SHP77 (cell line): ENCODE measurements at places on chromosomes 2 and 18.
A peak's percentile ranks its signal among the peaks of the same experiment; 100 is the strongest.

GRCh38 chr2:234951664-234952269, at the start of gene SH3BP4:
Gene SH3BP4 (plus strand): TSS chr2:234952017. CDS start chr2:235035003, 82,986 bp downstream.
- DNase-seq, result peak; percentile 59

GRCh38 chr18:57738078-57738477, 65.0 kb downstream of the ATP8B1 start:
- no peak for DNase-seq

DNA sequence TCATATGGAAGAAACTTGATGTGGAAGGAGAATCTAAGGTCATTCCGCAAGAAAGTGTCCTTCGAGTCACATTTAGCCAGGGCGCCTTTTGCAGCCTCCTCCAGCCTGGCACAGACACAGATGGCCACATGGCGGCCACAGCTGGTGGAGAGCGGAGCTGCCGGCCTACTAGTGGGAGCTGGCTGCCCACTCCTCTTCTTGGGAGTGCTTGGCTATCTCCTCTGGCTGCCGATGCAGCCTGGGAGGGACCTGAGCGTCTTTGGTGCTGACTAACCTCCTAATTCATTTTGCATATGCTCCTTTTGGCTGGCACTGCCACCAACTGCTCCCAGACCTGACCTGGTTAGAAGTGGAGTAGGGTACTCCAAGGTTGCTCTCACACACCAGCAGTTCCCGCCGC, 199.3 kb upstream of the MYT1L start:
- peak; percentile 60 for DNase-seq

- no peak for DNase-seq
These were observed 268.8 kb downstream of the ARHGAP15 start for GRCh38 chr2:143397884-143398614.

DNA sequence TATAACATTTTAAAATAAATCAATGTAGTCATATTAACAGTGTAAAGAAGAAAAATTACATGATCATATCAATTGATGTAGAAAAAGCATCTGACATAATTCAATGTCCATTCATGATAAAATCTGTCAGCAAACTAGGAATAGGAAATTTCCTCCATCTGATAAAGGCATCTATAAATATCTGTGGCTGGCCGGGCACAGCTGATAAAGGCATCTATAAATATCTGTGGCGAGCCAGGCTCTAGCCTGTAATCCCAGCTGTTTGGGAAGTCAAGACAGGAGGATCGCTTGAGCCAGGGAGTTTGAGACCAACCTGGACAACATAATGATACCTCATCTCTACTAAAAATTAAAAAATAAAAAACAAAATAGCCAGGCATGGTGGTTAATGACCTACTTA, 18.1 kb upstream of the RANBP2 start:
- DNase-seq, result no peak

GRCh38 chr2:37637190-37637860, 34.1 kb downstream of the CDC42EP3 start:
- no peak for DNase-seq

GRCh38 chr18:75161256-75162028, 47.5 kb downstream of the PTGR3 start:
- peak; percentile 79 for DNase-seq

- no peak for DNase-seq
These were observed 35.8 kb downstream of the MTCL1 start for GRCh38 chr18:8741117-8741516.

DNA sequence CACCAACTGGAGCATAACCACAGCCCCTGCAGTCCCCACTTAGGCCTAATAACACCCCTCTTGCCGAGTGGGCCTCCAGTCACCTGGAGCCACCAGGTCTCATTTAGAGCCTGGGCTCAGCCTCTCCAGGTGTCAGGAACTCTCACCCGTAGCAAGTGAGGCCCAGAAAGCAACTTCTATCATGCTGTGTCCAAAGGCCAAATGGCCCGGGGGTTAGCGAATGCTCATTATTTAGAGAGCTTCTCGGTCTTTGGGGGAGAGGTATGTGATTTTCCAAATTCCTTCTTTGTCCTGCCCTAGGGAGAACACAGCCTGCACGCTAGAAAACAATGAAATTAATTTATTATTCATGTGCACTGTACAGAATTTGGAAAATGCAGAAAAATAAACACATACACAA, 109.9 kb upstream of the PTPRM start:
- DNase-seq, result no peak

GRCh38 chr2:85797921-85798320, 44.1 kb downstream of the ATOH8 start:
- DNase-seq, result peak; percentile 41

DNA sequence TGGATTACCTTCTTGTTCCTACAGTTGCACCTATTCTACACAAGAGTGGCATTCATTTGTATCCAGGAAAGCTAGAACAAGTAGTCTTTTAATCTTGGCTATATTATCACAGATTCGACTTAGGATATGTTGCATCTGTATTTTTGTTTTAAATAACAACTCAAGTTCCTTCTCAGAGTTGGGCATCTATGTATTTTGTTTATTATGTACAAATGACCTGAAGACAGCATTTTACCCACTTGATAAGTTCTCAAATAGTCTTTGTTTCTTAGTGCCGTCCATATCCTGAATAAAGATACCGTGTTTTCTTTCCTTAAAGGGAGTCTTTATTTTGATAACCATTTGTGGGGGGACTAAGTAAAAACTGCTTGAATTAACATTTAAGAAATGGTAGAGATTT, 2.9 kb downstream of the ITPRID2 start:
- DNase-seq, result no peak

GRCh38 chr2:70461414-70461813, 92.2 kb downstream of the TGFA start:
- DNase-seq, result no peak

- DNase-seq, result peak; percentile 96
These were observed 155.4 kb downstream of the MAP2 start for GRCh38 chr2:209579230-209579749.

- no peak for DNase-seq
These were observed 1.3 kb downstream of the YWHAQ start for GRCh38 chr2:9629222-9630116.

GRCh38 chr2:65103013-65103715, 26.7 kb downstream of the RAB1A start:
- no peak for DNase-seq
